ENCODE measurements at places on chromosomes 16 and 17.

DNA sequence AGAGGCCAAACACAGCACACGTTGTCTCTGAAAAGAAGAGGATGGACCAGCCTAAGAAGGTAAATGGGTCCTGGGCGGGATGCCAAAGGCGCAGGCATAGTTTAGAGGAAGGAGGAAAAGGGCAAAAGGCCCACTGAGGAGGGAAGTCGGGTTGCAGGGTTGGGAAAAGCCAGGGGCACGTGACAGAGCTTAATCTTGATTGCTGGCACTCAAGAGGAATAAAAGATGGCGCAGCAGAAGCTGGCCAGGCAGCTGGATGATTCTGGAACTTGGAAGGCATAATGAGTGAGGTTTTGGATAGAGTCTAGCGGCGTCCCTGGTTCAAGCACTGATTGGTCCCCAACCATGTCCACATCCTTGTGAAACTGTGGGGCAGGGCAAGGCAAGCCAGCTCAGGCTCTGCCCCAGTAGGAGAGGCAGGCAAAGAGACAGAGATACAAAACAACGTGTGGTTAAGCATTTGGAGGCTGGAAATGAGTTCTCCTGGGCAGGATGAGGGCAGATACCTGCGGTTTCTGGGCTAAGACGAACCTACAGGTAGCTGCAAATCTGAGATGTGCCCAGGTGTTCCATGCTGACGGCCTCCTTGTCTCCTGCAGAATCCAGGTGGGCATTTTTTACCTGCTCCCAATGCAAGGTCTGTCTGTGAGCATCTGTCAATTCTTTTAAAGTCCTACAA is 52.7 kb upstream of the CIBAR2 start:
- no peak for DNase-seq

DNA sequence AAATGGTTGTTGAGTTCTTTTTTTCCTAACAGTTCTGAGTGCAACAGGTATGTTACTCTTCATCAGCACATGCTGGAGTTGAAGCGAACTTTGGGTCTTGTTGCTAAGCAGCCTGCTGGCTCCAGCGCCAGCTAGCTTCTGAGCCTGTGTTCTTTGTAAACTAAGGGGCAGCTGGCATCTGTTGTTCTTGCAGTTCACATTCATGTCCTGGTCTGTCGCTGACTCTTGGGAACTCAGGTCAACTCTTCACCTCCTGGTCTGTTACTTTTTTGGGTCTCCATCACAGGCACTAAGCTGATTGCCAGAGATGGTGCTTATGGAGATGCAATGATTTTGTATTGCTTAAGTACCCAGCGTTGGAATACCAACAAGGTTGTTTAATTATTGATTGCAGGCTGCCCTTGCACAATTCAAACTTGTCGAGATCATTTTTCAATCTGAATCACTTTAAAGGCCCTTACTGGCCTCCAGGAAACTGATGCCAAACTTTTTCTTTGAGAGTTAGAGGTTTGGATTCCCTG is 40.9 kb downstream of the USP10 start:
- no peak for DNase-seq

- no peak for DNase-seq
Measured at GRCh38 chr16:78659668-78660217, 560.3 kb downstream of the WWOX start.

- peak; percentile 31 for DNase-seq
Measured at GRCh38 chr16:51149251-51149661, 1.8 kb downstream of the SALL1 start.

DNA sequence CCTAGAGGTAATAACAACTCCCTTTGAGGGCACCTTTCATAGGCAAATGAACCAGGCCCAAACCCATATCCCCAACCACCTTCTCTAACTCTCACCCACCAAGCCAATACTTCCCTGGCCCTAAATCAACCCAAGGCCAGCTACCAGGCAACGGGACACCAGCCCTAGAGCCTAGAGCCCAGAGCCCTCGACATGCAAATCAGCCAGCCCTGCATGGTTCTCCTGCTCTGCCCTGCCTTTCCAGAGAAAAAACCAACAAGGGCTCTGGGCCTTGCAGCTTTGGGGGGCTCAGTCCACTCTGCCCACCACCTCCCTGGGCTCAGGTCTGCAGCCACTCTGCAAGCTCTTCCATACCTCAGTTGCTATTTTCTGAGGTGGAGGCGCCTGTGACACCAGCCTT is 55.0 kb downstream of the PITPNM3 start:
- DNase-seq: no peak

GRCh38 chr16:13123991-13124390 is 222.6 kb downstream of the SHISA9 start:
- DNase-seq: no peak

GRCh38 chr17:31310886-31311285 is 3.0 kb downstream of the EVI2B start:
- no peak for DNase-seq

GRCh38 chr17:13152501-13152900 is 134.7 kb upstream of the ELAC2 start:
- no peak for DNase-seq

- no peak for DNase-seq
Measured at GRCh38 chr17:82489117-82489516, 30.4 kb upstream of the FOXK2 start.

GRCh38 chr16:3121851-3122467 is 9.6 kb downstream of the ZNF205 start:
- no peak for DNase-seq

DNA sequence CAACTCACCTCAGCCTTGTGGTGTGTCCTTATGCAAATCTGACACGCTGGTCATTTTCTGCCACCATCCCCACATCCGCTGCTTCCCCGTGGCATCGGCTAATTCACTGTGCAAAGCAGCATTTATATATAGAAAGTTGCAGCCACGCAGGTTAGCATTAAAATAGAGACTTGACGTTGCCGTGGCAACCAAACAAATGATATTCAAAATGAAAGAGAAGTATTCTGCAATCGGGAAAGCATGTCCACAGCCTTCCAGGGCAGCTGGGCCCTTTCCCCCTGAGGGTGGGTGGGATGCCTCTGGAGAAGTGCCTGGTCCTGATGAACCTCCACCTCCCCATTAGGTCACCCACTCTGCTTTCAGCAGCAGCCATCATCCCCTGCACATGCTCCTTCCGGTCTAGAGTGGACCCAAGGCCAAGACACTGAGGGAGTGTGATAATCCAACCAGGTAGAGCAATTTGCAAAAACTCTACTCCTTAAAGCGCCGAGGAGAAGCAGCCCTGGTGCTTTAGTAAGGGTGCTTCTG is 138.7 kb downstream of the GAS7 start:
- DNase-seq: no peak

GRCh38 chr17:38464251-38464722 is 36.0 kb downstream of the ARHGAP23 start:
- no peak for DNase-seq

- no peak for DNase-seq
Measured at GRCh38 chr16:52123061-52123839, 423.7 kb downstream of the TOX3 start.

- no peak for DNase-seq
Measured at GRCh38 chr16:85518398-85519049, 94.6 kb upstream of the GSE1 start.

DNA sequence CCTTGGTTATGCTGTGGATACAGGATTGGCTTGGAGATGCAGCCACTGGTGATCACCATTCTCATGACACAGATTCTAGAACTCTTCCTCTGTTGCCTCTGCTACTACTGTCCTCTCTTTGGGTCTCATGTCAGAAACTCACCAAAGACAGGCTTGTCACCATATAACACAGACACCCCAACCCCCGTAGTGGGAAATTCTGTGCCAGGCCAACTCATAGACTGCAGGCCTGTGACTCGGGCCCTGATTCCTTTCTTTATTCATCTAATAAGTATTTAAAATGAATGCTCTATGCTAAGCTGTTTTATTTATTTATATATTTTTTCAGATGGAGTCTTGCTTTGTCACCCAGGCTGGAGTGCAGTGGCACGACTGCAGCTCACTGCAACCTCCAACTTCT is 9.5 kb downstream of the CYB5D2 start:
- no peak for DNase-seq

DNA sequence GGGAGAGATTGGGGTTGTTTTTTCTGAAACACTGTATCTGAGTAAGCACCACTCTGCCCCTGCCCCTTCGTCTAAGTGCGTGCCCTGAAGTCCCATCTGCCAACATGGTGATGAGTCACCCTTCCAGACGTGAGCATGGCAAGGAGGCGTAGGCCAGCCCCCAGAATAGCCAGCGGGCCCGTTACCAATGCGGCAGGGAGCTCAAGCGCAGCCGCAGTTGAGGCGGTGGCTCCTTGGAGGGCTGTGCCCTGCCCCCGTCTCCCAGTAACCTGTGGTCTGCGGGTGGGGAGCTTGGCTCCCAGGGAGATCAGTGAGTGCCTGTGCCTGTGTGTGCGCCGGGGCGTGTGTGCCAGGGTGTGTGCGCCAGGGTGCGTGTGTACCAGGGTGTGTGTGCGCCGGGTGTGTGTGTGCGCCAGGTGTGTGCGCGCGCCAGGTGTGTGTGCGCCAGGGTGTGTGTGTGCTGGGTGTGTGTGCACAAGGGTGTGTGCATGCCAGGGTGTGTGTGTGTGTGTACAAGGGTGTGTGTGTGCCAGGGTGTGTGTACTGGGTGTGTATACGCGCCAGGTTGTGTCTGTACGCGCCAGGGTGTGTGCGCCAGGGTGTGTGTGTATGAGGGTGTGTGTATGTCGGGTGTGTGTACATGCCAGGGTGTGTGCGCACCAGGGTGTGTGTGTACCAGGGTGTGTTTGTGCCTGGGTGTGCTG is 98.6 kb upstream of the CHMP6 start:
- no peak for DNase-seq

DNA sequence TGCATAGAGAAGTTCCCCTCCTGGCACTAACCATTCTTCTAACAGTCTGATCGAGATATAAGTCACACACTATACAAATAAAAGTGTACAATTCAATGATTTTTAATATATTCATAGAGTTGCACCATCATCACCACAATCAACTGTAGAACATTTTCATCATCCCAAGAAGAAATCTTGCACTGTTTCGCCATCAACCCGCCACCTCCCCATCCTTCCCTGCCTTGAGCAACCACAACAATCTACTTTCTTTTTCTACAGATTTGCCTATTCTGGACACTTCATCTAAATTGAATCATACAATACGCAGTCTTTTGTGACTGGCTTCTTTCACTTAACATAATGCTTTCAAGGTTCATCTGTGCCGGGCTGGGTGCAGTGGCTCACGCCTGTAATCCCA is 33.0 kb upstream of the GUCY2D start:
- DNase-seq: no peak

GRCh38 chr16:2776500-2777139 is 460 bp downstream of the ELOB start:
- DNase-seq: no peak

Data from HAP-1 (cell line).